ENCODE measurements at places on chromosomes 7 and 10.
A peak's percentile ranks its signal among the peaks of the same experiment; 100 is the strongest.

GRCh38 chr7:142248166-142249160 lies 9.4 kb downstream of the PRSS58 start:
- DNase-seq = no peak

DNA sequence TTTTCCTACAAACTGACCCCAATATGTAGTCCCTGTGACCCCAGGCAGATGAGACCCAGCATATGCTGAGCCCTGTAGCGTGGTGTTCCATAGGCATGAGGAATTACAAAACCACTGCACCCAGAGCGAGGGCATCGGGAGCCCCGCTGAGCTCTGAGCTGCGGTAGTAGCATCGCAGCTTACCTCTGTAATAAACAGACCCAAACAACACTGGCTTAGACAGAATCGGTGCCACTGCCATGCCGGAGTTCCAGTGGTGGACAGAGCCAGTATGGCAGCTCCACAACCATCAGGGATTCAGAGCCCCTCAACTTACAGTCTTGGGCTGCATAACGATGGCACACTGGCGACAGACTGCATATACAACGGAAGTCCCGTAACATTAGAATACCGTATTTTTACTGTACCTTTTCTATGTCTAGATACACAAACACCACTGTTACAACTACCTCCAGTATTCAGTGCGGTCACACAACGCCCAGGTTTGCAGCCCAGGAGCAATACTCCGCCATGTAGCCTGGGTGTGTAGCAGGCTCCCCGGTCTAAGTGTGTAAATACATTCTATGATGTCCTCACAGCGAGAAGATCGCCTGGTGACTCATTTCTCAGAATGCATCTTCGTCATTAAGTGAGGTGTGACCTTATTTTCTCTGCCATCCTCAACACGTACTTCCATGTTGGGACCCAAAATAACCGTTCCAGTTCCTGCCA lies 68.8 kb downstream of the PROSER2 start:
- DNase-seq = no peak

DNA sequence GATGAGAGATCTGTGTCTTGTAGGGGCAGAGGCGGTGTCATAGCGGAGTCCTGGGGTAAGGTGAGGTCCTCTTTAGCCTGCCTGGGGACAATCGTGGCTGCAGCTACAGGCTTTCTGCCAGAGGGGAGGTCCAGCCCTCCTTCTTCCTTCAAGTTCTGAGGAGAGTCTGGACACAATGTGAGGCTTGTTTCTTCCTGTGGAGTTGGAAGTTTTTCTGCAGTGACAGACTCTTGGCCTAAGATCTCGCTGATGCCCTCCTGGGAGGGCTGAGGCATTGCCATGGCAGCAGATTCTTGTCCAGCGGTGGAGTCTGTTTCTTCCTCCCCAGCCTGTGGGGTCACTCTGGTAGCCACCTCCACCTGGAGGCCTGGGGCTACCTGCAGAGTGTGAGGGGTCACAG lies 4.4 kb downstream of the NACAD start:
- DNase-seq = no peak

DNA sequence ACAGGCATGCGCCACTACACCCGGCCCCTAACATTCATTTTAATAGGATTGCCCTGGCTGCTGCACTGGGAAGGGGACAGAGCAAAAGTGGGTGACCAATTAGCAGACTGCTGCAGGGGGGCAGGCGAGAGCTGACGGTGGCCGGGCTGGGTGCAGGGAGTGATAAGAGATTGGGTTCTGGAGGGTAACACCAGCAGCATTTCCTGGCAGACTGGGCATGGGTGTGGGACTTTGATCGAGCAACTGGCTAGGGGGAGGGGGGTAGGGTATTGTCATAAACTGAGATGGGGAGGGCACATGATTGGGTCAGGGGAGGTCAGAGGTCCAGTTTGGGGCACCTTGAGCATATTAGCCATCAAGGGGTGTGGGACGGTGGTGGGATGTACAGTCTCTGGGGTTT lies 20.2 kb upstream of the AMZ1 start:
- peak; percentile 54 for DNase-seq

DNA sequence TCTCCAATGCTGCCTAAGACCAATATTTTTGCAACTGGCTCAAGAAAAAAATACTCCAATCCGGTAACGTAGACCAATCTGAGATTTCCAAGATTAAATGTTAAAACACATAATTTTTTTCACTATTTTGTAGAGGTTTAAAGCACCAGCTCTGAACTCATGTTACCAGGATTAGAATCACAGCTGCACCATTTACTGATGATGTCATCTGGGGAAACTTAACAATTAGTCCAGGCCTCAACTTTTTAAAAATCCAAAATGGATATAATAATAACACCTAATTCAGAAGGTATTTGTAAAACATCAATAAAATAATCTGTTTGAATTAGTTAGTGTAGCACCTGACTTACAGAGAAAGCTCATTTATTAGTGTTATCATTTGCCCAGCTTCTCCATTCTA lies 14.4 kb downstream of the PON1 start:
- DNase-seq = no peak

DNA sequence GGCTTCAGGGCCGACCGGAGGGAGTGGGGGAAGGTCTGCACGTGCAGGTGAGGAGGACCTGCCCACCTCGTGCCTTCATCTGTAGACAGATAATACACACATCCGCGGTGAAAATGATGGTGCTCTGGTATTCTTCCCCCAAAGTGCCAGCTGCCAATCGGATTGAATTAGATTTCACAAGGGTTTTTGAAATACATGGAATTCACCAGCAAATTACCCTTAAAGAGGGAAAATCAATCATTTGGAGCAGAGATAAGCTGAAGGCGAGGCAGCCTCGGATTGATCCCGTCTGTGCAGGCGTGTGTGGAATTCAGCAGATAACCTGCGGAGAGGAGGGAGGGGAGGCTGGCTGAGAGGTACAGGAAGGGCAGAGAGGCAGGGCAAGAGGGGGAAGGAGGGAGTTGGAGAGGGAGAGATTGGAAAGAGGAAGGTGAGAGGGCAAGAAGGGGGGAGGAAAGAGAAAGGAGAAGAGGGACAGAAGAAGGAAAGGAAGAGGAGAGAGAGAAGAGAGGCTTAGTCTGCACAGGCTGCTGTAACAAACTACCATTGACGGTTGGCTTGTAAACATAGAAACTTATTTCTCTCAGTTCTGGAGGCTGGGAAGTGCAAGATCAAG lies 84.2 kb downstream of the C10orf105 start:
- no peak for DNase-seq

DNA sequence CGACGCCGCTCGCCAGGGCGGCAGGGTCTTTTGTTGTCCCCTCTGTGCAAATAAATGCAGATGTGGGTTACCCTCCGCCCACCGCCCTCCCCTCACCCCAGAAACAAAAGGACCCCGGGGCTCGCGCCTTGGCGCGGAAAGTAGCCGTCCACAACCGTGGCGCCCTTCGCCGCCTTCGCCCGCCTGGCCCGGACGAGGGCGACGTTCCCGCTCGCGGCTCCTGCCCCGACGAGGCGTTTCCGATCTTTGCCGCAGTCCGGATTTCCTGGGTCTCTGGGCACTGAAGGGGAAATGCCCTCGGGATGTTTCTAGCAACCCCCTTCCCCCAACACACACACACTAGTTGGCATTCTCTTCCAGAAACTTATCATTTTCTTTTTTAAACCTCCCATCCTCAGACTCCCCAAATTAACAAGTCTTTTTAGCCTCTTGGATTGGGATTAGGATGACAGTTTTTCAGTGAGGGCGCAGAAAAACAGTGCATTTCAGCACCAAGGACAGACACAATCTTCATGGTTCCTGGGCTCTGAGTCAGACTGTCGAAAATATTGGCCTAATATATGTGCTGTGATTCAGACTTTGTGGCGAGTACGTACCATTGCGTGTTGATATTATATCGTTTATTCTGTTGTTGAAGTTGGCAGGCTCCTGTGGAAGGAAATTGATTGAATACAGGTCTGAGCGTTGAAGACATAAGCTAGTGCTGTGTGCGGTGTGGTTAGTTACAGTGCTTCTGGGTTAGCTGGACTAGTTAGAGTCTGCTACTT lies 771 bp downstream of the PHYHIPL start:
- DNase-seq = no peak

DNA sequence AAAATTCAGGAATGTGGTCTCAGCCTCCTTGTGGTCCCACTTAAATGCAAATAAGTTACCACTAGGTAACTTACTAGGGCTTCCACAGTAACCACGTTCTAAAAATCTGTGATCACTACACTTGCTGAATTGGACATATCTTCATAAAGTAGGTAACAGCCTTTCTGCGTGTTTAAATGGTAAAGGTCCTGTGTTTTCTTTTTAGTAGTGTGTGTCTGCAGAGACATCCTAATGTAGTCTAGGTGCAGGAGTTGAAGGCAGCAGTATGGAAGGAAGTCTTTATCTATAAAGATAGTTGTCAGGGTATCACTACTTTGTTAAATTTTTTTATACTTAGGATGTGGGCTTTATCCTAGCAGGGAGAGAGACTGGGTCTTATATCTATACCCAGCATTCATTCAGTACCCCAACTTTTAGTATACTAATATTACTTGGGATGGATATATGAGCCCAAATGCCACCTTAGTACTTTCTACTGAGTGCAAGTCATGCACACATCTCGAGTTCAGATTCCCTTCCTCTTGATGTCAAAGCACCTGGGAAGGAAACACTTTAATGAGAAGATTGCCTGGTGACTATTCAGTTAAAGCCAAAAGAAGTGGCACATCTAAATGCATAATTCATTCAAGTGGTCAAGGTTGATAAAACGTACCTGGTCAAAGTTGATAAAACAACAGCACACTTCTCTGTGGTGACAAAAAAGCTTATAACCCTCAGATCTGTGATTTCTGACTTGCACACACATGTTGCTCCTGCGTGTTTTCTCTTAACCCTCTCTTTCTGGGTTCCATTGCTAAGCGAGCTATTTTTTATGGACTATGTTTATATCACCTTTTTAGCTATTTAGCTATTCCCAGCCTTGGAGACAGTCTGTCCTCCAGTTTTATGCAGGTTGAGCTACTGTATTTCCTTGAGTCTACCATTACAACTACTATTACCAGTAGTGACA lies 281.1 kb upstream of the DKK1 start:
- DNase-seq = no peak

DNA sequence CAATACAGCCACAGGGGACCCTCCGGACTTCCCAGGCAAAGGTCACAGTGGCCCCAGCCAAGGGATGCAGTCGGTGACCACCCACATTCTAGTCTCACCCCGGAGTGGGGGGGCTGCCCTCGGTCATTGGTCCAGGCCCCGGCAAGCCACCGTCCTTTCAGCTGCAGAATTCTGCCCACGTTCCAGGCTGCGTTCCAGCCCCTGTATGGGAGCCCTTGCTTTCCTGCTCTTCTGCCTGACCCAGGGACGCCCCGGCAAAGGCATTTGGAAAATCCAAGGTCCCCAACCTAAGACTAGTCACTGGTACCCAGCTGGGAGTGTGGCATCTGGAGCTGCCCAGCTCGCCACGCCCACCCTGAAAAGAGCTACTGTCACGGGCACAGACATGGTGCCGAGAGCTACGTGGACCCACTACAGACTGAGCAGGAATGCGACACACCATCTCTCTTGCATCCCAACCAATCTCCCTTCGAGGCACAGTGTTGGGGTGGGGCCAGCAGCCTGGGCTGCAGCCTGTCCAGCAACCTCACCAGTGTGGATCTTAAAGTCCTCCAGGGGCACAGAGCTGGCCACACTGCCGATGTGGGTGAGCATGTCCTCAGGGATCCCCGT lies 18.6 kb downstream of the OGDHL start:
- DNase-seq = no peak

GRCh38 chr10:19579761-19580545 lies 236.3 kb upstream of the PLXDC2 start:
- DNase-seq = no peak

GRCh38 chr7:464454-465401 lies 54.9 kb downstream of the PDGFA start:
- peak; percentile 0 for DNase-seq

DNA sequence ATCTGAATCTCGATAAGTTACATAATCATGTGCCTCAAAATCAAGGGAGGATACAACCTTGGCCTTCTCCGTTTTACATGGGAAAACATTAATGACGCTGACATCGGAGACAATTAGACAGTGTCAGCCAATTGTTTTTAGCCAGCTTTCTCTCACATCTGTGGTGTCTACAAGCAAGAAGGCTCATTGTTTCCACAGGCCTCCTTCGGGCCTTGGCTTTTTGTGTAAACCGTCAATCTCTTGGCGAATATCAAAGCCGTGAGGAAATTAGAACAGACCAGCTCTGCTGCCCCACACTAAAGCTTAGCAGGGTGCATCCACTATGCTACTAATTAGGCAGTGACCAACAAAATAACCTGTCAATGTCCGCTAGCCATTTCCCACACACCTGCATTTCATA lies 43.2 kb downstream of the VAX1 start:
- no peak for DNase-seq

DNA sequence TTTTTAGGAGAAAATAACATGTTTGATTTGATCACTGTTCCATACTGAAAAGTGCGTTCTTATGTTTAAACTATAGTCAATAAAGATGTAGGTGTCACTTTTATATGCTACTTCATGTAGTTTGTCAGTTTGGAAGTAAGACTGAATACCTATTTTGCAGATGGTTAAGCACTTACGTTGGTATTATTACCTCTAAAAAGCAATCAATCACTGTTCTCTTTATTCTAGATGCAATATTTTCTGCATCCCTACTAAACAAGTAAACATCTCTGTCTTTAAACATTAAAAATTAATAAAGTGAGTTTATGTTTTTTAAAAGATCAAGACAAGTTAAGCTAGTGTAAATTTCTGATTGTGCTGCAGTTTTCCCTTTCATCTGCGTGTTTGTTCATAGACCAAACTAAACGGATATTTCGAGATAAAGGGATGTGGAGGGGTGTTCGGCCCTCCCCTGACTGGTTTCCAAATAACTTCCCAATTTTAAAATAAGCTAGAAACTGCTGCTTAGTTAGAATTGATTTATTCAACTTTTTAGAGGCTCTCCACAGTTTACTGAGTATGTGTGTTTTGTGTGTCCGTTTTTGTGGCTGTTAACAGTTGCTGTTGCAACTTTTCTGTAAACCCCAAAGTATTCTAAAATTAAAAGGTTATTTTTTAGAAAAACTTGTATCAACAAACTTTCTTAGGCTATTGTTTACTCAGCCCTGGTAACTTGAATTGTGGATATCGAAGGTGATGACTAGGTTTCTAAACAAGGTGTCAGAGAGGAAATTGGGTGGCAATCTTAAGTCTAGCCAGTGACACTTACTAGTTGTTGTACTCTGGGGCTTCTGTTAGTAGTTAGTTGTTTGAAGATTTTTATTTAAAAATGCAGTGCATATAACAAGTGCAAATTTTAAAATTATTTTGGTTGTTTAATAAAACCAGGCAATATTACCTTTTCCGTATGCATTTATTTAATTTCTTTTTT lies 974 bp downstream of the KIF11 start:
- DNase-seq = no peak

Measured in naive thymus-derived CD8-positive, alpha-beta T cell (primary cell).